Calu3 (cell line): ENCODE measurements at places on chromosomes 2 and 18. TPM values are rescaled to one million over a fixed set of nuclear protein-coding genes. Genes with fewer than 3 reads are reported as not detected.

The SPDYA gene
- 1.2 and 2.0 TPM in 2 replicates for total RNA-seq

DNA sequence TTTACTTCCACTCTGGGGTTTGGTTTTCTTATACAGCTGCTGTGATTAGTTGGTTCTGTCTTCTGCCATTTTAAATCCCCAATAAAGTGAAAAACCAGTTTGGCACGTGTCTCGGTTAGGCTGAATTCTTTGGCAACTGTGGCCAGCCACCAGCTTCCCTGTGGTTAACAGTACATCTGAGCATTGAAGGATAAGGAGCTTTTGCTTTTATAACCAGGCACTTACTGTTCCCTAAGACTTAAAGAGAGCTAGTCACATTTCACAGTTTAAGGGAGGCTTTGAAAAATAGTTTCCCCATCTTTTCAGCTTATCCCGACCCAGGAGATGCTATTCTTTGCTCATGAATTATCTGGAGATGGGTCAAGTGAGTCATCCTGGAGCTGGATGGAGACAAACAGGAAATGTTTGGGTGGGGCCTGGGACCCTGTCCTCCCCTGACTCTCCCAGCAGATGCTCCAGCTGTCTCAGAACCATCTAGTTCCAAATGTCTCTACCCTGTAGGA is 57.3 kb upstream of the EML6 start:
- H3K36me3 ChIP-seq, result peaks cover 96% of the 10 kb centered on the region
- no peak for DNase-seq
- H3K4me3 ChIP-seq, result no peak overlapping the region
- peaks cover 9% of the 10 kb centered on the region for H3K4me1 ChIP-seq
- H3K27me3 ChIP-seq, result no peaks in the 10 kb centered on the region
- peak overlapping the region; percentile 12 for H3K27ac ChIP-seq

DNA sequence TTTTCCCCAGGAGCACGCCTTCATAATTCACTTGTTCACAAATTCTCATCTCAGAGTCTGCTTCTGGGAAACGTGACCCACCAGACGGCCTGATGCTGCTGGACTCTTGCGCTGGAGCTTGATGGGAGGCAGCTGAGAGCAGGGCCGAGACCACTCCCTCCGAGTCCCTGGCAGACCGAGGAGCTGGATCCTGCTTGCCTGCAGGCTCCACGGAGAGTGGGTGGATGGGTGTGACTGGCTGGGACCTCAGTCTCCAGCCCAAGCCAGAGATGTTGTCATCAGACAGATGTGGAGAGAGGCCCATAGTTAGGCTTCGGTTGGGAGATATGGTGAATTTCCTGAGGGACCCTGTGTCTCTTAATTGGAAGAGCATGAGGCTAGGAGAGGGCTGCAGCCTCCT is 76.4 kb downstream of the TSN start:
- H3K36me3 ChIP-seq, result no peaks in the 10 kb centered on the region
- no peaks in the 10 kb centered on the region for H3K4me1 ChIP-seq
- no peak overlapping the region for H3K27ac ChIP-seq

DNA sequence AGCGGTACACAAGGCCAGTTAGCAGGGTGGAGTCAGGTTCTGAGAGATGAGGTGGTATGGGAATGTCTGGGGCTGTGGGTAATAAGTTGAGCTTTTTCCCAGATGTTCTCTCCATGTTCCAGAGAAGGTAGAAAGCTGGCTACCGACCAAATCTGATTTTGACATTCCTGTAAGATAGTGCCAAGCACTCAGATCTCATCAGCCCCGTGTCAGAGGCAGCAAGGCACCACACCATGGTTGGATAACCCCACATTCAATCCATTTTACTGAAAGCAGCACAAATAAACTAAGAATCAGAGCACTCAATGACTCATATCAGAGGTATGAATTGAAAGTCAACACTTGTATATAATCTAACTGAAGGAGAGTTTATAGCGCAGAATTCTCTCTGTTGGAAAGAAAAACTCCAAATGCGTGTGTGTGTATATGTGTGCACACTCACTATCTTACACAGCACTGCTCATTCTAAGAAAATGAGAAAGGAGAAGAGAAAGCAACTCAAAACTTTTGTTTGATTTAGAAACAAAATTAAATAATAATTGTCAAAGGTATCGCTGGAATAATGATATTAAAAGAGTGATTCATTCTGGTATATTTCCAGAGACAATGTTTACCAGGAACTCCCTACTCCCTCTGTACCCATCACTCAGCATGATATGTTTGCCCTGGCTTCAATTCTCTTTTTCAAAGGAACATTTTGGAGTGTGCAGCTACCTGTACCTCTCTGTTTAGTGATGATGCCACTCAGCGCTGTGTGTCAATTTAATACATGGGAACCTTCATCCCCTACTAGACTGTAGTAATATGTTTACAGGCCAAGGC is 375.1 kb upstream of the ID2 start:
- peaks cover 23% of the 10 kb centered on the region for H3K4me1 ChIP-seq
- DNase-seq, result no peak
- H3K27ac ChIP-seq, result peak overlapping the region; percentile 44
- no peaks in the 10 kb centered on the region for H3K36me3 ChIP-seq

The STARD6 gene
- not detected in 2 replicates for total RNA-seq

DNA sequence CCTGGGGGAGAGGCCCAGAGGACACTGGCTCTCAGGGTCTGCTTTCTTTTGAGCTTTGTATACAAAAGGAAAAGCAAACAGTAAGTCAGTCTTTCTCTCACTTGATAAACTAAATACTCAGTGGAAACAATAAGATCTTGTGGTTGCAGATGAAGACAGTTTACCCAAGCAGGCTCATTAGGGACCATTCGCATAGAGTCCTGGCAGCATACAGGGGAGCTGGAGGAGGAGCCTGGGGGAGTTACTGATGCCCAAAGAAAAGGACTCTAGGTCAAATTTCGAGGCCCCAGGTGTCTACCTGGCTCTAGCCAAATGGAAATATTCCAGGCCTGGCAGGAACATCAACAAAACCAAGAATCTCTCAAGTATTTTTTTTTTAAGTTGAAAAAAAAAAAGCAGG is 225.3 kb downstream of the CNTNAP5 start:
- H3K4me1 ChIP-seq, result no peaks in the 10 kb centered on the region
- no peak for DNase-seq
- no peaks in the 10 kb centered on the region for H3K36me3 ChIP-seq

The ANO7 gene
- 7.7 and 8.0 TPM in 2 replicates for total RNA-seq

The ALK gene
- total RNA-seq, result not detected in 2 replicates

- H3K27ac ChIP-seq, result no peak overlapping the region
- H3K4me3 ChIP-seq, result no peak overlapping the region
- H3K27me3 ChIP-seq, result no peaks in the 10 kb centered on the region
- DNase-seq, result no peak
Measured at GRCh38 chr2:12347066-12347493, 369.7 kb upstream of the TRIB2 start.

DNA sequence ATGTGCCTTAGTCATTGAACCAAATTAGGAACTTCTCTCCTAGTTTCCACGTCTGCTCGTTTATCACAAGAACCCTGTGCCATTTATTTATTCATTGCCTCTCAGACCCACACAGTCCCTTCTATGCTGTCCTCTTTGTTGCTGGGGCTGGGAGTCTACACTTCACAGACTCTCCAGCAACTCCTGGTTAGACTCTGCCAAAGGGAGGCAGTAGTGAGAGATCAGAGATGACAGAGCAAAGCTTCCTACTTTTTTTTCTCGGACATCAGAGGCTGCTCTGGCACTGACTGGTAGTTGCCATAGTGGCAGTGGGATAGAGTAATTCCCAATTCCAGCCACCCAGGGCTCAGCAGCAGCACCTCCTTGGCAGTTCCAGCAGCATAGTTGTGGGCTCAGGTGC is 277.5 kb downstream of the BCL11A start:
- peaks cover 12% of the 10 kb centered on the region for H3K27me3 ChIP-seq
- H3K4me1 ChIP-seq, result no peaks in the 10 kb centered on the region
- no peak overlapping the region for H3K27ac ChIP-seq

DNA sequence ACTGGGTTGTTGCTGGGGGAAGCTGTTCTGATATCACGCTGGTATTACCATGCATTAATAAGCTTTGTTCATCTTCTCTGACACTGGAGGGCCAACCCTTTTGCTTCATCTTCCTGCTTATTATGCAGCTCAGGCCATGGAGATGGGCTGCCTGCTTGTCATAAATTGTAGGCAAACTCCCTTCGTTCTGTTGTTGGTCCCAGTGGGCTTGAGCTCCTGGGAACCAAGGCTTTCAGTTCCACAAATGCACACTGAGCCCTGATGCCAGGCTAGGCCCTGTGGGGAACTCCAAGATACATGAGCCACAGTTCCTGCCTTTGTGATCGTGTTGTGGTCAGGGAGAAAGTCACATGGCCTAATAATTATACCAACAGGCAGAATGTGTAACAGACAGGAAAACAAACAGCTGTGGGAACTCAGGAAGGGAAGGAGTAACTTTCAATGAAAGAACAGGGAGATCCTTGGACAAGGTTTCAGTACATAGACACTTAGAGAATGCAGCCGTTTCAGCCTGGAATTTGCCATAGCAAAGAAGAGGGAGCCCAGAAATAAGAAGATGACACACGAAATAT is 49.0 kb upstream of the BCL2L11 start:
- H3K4me3 ChIP-seq, result peak overlapping the region; percentile 14
- no peaks in the 10 kb centered on the region for H3K27me3 ChIP-seq
- peak overlapping the region; percentile 86 for H3K27ac ChIP-seq
- H3K36me3 ChIP-seq, result peaks cover 22% of the 10 kb centered on the region
- H3K4me1 ChIP-seq, result peaks cover 53% of the 10 kb centered on the region
- DNase-seq, result peak; percentile 33

DNA sequence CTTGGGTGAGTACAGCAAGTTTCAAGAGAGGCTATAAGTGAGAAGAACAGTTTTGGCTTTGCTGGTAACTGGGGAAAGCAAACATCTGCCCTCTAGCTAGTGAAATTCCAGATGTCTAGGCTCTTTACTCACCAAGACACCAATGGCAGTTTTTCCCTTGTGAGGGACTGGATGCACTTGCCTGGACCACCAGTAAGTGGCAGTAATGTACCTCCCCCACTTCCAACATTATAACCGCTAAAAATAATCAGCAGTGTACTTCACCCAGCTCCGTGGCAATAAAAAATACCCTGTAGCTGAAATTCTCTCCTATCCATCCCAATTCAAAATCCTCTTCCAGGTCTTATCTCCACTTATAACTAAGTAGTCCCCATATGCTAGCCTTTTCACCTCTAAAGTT is 383.9 kb downstream of the ARHGAP15 start:
- DNase-seq, result peak; percentile 42
- H3K36me3 ChIP-seq, result no peaks in the 10 kb centered on the region
- H3K27me3 ChIP-seq, result no peaks in the 10 kb centered on the region

DNA sequence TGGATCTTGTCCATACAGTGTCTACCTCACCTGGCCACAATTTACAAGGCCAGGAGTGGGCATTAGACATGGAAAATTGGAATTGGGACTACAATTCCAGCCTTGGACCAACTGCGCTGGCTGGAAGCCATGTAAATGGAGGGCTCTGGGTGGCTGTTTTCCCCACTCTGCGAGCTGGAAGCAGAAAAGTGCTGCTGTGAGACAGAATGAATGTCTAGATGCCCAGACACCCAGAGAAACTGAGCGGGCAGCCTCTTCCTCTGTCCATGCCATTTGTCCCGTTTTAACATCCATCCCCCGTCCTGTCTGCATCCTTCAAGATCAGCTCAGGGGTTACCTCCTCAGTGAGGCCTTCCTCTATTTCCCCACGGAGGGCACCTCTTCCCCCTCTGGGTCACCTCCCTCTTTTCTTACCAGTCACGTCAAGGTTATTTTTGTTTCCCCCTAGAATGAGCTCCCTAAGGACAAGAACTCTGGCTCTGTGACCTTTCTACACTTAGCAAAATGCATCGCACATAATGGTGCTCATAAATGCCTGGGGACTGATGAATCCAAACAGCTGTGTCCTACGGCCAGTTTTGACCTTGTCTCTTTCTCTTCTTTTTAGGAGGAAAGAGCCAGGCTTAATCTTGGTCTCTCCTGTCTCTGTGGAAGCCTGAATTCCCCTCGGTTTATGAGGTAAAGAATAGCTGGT is 41.2 kb downstream of the MCFD2 start:
- H3K27ac ChIP-seq, result no peak overlapping the region
- H3K27me3 ChIP-seq, result no peaks in the 10 kb centered on the region
- no peak for DNase-seq

The IL1F10 gene
- not detected in 2 replicates for total RNA-seq

DNA sequence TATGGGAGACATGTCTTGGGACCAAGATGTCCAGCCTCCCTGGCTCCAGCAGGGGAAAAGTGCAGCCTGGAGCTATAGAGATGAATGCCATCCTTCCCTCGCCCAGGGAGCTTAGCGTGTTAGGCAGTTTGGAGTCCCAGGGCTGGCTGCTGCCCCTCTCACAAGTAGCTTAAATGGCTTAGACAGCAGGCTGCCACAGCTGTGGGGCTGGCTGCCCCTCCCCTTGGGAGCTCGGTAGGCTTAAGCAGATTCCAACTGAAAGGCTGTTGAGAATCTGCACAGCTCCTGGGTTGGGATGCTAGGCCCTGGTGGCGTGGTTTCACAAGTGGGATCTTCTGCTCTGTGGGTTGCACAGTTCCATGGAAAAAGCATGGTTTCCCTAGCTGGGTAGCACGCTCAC is 940.5 kb upstream of the DDX18 start:
- H3K4me3 ChIP-seq, result no peak overlapping the region
- H3K27ac ChIP-seq, result no peak overlapping the region
- H3K27me3 ChIP-seq, result no peaks in the 10 kb centered on the region

- H3K4me3 ChIP-seq, result no peak overlapping the region
- no peaks in the 10 kb centered on the region for H3K4me1 ChIP-seq
- H3K27me3 ChIP-seq, result no peaks in the 10 kb centered on the region
- no peak for DNase-seq
Measured at GRCh38 chr2:131042148-131042775, 51.0 kb downstream of the FAM168B start.

The RBBP8 gene
- 55.6 and 62.4 TPM in 2 replicates for total RNA-seq

DNA sequence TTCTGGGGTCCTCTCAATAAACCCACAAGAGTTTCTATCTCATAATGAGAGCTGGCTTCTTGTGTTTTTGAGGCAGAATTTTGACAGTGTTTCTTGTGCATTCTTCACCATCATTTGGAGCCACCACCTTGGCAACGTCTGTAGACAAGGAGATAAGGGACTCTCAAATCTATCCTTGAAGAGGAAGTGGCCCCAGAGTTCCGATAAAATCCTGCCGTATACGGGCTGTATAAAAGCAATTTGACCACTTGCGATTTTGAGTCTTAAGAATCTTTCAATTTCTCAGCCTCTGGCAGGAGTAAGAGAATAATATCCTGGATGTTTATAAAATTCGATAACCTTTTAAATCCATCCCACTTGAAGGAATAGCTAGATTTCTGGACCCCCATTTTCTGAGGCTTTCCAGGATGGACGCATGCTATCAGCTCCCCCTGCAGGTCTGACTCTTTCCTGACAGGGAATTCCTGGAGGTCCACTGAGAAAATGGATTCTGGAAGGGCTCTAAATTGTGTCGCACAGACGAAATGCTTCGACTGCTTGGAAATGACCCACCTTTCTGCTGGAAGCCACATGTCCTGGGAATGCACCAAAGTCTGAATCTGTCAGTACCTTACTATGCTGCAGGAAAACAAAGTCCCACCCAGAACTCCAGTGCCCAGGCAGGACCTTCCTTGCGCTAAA is 54.1 kb downstream of the E2F6 start:
- peak; percentile 70 for DNase-seq
- H3K4me3 ChIP-seq, result peak overlapping the region; percentile 50
- peaks cover 19% of the 10 kb centered on the region for H3K27me3 ChIP-seq
- H3K36me3 ChIP-seq, result no peaks in the 10 kb centered on the region
- H3K4me1 ChIP-seq, result peaks cover 12% of the 10 kb centered on the region
